Dorsolateral prefrontal cortex (tissue), 122 donors: ENCODE measurements at places on chromosomes 11 and 22. TPM values are rescaled to one million over a fixed set of nuclear protein-coding genes. Genes with fewer than 3 reads are reported as not detected.

Gene LRP5
- total RNA-seq: 7.5 TPM

Gene SF1
- 277 TPM for total RNA-seq

Gene CARNS1
- total RNA-seq: 83.6 TPM

Gene APOBEC3G
- total RNA-seq: 5.3 TPM

Gene HEPHL1
- not detected for total RNA-seq

Gene EIF1AD
- 37.7 TPM for total RNA-seq

Gene DRAP1
- 108 TPM for total RNA-seq

Gene OSBPL5
- 48.2 TPM for total RNA-seq

Gene GRK3
- 58.7 TPM for total RNA-seq

Gene CBX7
- total RNA-seq: 181 TPM

Gene SCGB1A1
- not detected for total RNA-seq

DNA sequence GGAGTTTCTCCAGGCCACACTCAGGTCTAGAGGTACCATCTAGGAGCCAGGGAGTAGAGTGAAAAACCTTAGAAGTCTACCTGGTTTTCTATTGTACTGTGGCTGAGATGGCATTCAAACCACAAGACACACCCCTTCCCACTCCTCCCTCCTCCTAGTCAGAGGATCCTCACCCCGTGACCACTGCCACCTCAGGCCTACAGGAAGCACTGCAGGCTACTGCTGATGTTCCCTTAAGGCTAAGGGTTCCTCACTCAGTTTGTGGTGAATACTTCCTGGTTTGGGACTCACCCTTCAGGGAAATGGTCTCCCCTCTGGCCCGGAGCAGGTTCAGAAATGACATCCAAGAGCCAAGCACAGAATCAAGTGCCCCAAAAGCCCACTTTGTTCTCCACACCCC, 1293.9 kb downstream of the JRKL start:
- no peak for DNase-seq

GRCh38 chr11:64372802-64373597, 14.0 kb downstream of the RPS6KA4 start:
- DNase-seq: peak; percentile 84

GRCh38 chr22:22753526-22754267, 109.3 kb downstream of the GGTLC2 start:
- no peak for DNase-seq

GRCh38 chr11:77107950-77108349, 5.3 kb downstream of the OMP start:
- DNase-seq: no peak

GRCh38 chr11:15327786-15328231, 213.1 kb downstream of the INSC start:
- DNase-seq: peak; percentile 31

DNA sequence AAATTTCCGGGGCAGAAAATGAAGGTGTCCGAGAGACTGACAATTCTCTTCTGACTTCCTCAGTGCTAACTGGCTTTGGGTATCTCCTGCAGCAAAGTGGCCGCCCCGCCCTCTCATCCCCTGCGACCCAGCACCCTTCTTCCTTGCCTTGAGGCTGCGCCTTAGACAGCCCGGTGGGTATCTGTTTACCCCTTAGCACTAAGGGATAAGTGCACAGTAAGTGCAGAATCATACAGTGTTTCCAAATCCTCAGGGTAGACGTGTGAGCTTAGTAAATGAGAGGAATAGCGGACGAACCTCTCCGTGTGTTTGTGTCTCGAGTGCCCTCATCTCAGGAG, 368 bp upstream of the CHORDC1 start:
- no peak for DNase-seq

DNA sequence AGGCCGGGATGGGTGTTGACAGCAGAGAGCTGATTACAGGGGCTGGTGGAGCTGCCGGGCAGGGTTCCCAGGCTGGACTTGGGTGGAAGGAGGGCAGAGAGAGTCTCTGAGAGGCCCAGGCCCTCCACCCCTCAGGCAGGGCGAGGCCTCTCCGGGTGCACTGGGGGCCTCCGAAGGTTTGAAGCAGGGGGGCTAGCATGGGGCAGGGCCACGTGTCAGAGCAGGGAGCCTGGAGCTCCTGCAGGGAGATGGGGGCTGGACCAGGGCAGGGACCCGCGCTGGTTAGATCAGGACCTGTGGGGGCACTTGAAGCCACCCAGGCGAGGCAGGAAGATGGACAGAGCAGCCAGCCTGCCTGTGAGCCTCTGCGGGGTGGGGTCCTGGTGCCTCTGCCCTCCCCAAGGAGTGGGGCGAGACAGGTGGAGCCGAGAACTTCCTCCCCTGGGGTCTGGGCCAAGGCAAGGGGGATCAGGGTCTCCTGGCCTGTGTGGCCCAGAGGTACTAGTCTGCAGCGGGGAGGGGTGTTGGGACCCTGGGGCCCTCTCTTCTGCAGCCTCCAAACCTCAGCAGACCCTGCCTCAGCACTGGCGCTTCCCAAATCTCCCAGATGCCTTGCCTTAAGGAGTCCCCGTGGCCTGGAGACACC, 911 bp downstream of the PANX2 start:
- no peak for DNase-seq

DNA sequence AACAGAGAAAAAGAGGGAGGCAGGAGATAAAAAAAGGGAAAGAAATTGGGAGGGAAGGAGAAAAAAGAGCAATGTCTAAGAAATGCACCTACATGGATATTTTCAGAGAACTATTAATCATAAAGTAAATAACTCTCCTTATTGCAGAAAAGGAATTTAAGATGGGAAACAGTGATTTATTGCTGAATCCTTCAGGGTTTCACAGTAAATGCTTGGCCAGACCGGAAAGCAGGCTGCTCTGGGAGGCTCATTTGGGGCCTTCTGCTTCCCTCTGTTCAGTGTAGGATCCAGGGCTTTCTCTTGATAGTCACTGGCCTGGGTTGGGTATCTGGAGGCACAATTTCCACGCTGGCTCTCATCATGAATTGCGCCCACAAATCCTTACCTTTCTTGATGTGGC, 324.3 kb upstream of the SORL1-AS1 start:
- no peak for DNase-seq

DNA sequence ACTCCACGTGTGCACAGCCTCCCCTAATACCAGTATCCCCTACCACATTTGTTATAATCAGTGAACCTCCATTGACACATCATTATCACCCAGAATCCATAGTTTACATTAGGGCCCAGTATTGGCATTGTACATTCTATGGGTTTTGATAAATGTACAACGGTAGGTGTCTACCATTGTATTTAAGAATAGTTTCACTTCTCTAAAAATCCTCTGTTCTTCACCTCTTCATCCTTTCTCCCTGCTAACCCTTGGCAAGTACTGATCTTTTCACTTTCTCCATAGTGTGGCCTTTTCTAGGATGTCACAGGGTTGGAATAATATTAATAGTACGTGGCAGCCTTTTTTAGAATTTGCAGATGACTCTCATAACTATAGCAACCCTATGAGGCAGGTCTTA, 353.8 kb downstream of the DDX10 start:
- no peak for DNase-seq

DNA sequence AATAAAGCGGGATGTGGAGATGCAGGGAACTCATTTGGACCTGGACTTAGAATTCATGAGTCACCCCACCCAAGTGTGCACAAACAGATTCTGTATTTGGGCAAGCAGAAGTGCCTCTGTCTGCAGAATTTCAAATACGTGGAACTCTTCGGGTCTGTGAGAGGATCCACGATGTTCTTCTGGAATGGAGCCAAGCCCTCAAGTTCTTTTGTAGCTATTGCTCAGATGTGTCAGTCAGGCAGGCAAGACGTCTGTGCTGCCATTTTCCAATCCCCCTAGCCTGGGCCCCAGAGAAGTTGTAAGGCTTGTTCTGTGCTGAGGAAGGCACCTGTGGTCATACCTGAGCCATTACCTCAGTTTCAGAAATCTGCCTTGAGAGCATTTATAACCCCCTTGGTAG, 132.8 kb upstream of the RASSF10 start:
- no peak for DNase-seq

- no peak for DNase-seq
These were observed 560.1 kb upstream of the FAT3 start for GRCh38 chr11:91664521-91664920.

DNA sequence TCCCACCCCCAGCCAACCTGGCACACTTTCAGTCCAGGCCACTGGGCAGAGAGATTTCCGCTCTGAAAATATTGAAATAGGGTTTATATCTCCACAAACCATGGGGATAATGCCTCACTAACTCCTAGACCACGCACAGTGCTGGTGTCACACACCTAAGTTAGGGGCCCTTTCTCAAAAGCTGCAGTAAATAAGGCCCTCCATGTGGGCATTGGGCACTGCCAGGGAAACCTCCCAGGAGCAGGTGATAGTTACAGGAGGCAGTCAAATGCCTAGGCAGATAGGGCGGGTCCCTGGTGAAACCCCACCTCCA, 3.1 kb upstream of the IL10RA start:
- no peak for DNase-seq

DNA sequence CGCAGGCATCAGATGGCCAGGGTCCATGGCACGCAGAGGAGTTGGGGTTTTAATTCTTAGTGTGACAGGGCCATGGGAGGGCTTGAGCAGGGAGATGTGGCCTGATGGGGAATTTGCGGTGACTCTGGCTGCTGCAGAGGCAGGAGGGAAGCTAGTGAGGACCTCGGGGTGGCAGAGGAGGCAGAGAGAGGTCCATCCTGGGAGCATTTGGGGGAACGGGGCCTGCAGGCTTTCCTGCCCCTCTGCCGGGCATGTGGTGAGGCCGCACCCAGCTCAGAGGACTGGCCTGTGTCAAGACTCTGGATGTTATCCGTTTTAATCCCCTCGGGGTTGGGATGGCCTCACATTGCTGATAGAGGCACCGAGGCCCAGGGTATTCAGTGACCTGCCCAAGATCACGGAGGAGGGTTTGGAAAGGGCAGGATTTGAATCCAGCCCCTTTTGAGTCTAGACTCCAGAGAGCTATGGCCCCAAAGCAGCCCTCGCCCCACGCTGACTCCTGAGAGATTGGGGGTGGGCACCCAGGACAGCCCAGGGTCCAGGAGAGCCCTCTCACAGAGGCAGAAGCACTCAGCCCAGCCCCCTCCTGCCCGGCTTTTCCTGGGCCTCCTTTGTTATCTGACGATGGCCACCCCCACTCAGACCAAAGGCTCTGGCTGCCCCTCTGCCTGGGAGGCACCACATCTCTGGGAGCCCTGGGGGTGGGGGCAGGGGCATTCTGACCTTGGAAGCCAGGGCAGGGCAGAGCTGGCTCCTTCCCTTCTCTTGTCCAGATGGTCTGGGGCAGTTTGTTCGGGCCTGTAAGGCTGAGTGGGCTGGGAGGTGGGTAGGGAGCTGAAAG, 13.9 kb downstream of the MGAT3 start:
- no peak for DNase-seq

DNA sequence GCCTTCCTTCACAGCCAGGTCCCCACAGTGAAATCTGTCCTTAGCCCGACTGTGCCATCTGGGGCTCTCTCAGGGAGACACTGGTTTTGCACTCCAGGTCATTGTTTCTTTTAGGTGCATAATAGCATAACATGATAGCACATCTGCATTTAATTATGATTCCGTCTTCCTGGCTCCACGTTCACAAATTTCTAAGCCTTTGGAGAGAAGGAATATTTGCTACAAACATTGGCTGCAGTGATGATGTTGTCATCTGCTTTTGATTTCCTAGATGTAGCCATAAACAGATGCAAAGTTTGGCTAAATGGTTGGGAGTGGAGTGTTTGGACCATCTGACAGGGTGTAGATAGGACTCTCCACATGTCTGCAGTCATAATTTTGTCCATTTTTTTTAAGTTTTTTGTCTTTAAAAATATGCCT, 12.0 kb upstream of the CAT start:
- no peak for DNase-seq

DNA sequence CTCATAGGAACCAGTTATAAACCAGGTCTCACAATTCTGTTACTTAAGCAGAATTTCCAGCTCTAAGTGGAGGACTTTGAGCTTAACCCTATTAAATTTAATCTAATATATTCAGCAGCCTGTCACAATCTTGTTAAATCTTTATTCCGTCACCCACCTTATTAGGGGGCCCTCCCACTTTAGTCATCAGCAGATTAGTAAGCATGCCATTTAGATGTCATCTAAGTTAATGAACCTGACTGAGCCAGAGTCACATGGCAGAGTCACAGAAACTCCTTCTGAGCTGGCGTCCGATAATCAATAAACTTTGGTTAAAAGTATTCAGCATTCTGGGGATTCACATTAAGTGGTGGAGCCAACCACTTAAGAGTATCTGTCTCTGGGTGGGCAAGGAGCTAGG, 35.1 kb downstream of the TTC12 start:
- no peak for DNase-seq

- no peak for DNase-seq
These were observed 98.9 kb downstream of the ARHGAP20 start for GRCh38 chr11:110613197-110613918.

GRCh38 chr11:71426413-71426812, 21.8 kb downstream of the DHCR7 start:
- no peak for DNase-seq

GRCh38 chr11:115660030-115660805, 156.0 kb upstream of the CADM1 start:
- no peak for DNase-seq

DNA sequence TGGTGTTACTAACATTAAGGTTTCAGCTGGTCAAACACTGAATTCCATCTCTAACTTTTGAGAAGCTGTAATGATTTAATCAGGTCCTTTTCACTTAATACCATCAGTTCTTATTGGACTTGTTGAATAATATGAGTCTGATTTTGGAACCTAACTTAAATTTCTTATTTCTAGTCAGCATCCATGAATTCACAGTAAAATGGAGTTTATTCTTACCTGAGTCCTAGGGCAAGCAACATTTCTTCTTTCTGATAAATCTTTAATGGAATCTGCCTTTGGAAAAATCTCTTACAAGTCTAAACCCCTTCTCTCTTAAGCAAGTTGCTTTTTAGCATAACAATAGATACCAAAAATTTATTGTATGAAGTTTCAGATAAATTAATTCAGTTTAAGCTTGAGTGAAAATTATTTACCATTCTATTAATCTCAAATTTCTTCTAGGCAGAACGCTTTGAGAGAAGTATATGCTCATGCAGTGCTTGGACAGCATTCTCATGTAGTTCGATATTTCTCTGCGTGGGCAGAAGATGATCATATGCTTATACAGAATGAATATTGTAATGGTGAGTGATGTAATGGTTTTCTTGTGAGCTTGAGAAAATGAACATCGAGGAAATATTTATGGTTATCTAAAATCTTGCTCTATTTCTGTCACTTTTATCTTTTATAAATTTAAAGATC, 3.4 kb downstream of the WEE1 start:
- DNase-seq: no peak

GRCh38 chr11:7480113-7480512, 5.2 kb upstream of the OLFML1 start:
- no peak for DNase-seq

- DNase-seq: no peak
These were observed 14.3 kb downstream of the EHD1 start for GRCh38 chr11:64864135-64864472.

GRCh38 chr11:8018484-8019313, 31.6 kb downstream of the EIF3F start:
- peak; percentile 72 for DNase-seq

DNA sequence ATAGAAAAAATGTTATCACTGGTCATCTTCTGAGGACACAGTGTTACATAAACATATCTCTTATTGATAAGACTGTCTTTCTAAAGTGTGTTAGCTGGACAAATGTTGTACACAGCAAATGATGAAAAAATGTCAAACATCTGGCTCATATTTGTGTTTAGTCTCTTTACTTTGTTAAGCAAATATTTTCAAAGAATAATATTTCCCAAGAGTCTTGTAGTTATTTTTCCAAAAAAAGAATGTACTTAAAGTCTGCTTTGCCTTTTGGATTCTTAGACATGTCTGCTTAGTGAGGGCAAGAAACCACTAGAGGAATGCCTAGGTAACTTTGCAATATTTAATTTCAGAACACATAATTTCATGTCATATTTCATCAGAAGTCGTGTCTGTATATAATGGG, 23.9 kb upstream of the CCDC179 start:
- no peak for DNase-seq
